ENCODE measurements at places on chromosomes 7 and 10. TPM values are rescaled to one million over a fixed set of nuclear protein-coding genes. Genes with fewer than 3 reads are reported as not detected.

The GRB10 gene
- total RNA-seq, result 91.6 TPM

The CHAT gene
- not detected for total RNA-seq

The HTR5A gene
- not detected for total RNA-seq

The AQP1 gene
- 2.1 TPM for total RNA-seq

The HMX2 gene
- total RNA-seq, result not detected

The KLF14 gene
- total RNA-seq, result not detected

The GPRIN2 gene
- total RNA-seq, result not detected

The NUTM2E gene
- not detected for total RNA-seq

The NPFFR1 gene
- not detected for total RNA-seq

The ANKRD1 gene
- total RNA-seq, result 1,685 TPM

The TCTN3 gene
- 33.9 TPM for total RNA-seq

The SVOPL gene
- total RNA-seq, result not detected

The INSYN2A gene
- not detected for total RNA-seq

The PARD3 gene
- 45.8 TPM for total RNA-seq

The CASTOR2 gene
- total RNA-seq, result 9.8 TPM

The GIMAP7 gene
- total RNA-seq, result 41.2 TPM
